Posterior cingulate gyrus (tissue), 11 donors: ENCODE measurements at places on chromosomes 7 and 10.

GRCh38 chr7:131538813-131539179 is 17.6 kb downstream of the PODXL start:
- no peak for DNase-seq

DNA sequence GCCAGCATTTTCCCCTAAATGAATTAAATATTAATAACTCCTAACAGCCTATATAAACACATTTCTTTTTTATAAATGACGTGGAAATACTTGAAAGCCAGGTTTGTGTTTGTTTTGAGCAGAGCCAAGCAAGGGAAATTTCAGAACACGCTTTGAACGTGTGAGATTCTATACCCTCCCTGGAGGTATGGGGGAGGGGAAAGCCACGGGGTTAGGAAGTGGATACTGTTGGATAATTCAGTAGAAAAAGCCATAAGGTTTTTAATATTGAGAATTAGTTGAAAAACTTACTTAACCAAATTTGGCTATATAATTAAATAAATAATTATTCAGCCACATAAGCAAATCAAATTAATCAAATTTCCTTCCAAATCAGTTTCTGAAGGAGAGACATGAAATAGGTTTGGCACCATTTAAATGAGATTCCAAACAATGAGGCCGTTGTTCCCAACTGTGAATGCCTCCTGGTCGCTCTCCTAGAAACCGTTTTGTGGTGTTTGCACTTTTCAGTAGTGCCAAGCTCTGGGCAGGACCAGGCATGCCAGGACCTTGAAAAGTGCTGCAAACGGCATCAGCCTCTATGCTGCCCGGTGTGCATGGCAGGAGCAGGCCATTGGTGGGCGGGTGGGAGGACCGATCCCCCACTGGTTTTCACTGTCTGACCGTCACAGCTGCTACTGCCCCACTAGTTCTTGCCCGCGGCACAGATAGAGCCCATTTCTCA is 88.1 kb downstream of the SEPTIN14 start:
- DNase-seq = peak; percentile 26

DNA sequence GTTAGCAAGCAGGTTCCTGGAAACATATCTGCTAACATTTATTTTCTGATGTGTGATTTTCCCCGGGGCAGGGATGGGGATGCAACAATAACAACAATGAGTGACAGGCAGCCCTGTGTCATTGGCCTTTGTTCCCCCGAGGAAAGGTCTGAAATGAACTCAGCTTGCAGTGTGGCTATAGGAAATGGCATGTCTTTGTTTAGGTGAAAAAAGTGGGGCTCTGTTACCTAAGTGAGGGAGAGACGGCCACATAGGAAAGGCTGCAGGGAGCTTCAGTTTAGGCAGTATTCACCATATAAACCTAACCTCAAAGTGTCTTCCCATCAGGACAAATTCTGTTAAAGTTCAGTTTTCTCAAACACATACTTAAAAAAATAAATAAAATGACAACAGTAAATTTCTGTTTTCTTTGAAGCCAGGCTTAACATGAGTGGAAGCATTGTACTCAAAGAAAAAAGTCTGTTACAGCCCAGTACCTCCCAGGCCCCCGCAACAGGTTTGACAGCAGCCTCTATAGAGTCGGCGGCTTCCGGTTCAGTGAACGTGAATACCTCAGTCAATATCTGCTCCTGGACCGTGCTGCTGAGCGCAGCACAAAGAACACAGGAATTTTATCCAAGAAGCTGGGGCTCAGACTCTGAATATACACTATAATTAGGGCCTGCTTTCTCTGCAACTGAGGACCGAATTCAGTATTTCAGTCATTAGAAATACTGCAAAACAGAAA is 168.3 kb downstream of the GLI3 start:
- no peak for DNase-seq

DNA sequence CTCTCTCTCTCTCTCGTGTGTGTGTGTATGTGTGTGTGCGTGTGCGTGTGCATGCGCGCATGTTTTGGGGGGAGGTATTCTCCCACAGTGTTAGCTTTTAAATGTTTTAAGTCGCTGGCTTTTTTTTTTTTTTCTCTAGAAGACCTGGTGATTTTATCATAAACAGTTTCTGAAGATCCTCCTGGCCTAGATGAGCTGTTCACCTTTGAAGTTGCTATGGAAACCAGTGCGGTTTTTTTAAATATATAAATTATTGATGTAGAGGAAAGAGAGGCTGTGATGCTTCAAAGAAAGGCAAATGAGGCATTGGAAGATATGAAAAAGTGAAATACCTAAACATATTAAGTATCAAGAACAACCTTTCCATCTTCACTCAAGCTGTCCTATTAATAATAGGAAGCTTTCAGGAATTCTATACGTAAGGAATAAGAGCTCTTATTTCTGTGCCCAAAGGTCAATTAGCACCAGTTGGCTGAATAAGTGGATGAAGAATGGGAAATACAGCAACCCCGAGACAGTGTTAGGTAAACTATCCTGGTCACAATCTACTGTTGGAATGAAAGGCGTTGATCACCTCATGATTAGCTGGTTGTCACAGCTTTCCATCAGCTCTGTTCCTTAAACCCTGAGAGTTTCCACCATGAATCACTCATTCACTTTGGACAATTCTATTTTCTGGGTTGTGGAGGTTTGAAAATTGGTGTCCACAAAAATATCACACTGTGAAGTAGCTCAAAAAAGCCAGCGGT is 66.5 kb upstream of the SLC35G1 start:
- DNase-seq = no peak

GRCh38 chr7:98162758-98163157 is 48.5 kb upstream of the BHLHA15 start:
- DNase-seq = no peak

DNA sequence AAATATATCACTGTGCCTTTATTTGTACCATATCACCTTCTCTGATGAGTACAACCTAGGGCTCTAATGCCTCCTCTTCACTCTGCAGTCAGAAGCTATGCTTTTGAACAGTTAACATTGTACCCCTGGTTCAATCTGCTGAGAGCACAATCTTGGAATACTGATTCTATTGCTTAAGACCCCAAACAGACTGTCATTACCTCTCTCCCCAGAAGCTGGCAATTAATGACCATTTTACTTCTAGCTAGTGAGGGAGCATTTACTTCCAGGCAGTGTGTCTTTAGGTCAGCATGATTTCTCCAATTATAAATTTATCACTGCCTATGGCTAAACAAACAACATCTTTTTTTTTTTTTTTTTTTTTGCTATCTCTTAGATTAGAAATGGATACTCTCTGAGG is 36.0 kb upstream of the SPOCK2 start:
- no peak for DNase-seq

DNA sequence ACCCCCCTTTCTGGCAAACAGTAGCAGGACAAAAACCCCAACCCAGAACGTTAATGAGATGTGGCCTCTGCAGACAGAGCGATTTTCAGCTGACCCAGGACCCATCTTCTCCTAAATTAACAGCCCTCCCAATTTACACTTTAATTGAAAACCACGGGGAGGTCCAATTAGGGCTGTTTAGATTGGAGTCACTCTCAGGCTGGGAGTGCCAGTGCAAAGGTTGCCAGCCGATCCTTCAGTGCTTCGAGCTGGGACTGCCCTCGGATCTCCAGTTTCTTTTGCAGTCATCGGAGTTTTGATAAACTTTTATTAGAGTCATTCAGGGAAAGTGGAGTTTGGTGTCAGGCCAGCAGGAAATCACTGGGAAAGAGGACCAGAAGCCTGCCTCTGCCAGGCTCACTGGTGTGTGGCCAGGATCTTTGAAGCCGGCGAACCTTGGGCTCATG is 108.0 kb downstream of the DOCK1 start:
- DNase-seq = no peak

DNA sequence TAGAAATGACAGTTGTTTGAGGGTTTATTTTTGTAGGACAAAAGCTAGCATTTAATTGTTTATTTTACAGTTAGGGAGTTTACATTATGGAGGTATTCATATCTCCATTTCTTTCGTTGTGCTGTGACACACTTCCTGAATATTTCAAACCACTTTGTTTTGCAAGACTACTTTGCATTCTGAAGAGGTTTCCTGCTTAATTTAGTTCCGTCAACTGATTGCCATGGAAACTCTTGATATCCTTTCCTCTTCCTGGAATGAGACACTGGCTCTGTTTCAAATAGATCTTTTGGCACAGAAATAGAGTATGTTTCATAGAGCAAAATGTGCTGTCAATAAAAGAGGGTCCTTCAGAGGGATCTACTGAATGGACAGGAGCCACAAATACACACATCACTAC is 159.5 kb upstream of the AGR3 start:
- no peak for DNase-seq

DNA sequence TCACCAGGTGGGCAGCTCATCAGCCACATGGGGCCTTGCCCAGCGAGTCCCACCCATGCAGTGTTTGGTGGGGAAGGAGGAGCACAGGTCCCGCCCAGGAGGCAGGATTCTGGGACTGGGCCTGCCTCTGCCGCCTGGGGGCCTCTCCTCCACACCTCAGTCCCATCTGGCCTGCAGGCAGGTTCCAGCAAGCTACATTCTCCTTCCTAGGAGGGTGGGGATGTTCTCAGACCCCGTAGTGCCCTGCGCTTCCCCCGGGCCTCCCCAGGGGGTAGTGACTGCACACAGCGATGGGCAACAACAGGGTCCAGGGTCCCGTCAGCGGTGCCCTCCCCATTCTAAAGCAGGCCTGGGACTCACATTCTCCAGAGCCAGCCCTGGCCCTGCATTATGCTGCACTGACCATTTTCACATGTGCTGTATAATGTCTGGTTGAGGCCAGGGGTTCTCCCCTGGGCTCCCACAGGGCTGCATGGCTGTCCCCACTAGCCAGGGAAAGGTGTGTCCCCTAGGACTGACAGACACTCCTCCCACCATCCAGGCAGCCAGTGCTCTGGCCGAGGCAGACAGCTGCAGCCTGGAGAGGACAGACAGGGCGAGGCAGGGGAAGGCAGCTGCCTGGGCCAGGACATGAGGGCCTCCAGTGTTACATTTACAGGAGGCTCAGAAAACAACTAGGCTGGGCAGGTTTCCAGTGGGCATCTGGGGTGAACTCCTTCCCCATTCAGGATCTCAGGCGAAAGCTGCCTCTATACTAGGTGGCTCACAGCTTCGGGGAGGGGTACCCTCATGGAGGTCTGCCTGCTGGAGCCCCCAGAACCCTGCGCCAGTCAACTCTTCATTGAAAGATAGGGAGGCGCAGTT is 9.3 kb downstream of the RASGEF1A start:
- peak; percentile 59 for DNase-seq

GRCh38 chr7:47253650-47254080 is 328.2 kb downstream of the TNS3 start:
- DNase-seq = peak; percentile 18

- DNase-seq = no peak
Observed at GRCh38 chr7:28732071-28732869, 225.9 kb downstream of the TRIL start.

DNA sequence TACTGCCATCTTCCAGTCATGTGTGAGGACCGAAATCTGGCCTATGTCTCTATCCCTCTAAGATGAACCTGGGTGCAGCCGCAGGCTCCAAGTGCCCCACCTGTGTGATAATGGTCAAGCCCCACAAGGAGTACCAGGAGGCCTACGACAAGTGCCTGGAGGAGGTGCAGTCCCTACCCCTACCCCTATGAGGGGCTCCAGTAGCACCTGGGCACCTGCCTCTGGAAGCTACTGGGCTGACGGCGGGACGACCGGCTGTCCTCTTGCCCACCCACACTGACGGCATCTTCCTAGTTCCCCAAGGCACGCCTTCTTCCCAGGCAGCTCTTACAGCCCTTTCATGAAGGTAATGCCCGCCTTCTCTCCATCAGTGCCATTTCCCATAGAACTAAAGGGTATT is 47.4 kb downstream of the HOXA1 start:
- DNase-seq = no peak

DNA sequence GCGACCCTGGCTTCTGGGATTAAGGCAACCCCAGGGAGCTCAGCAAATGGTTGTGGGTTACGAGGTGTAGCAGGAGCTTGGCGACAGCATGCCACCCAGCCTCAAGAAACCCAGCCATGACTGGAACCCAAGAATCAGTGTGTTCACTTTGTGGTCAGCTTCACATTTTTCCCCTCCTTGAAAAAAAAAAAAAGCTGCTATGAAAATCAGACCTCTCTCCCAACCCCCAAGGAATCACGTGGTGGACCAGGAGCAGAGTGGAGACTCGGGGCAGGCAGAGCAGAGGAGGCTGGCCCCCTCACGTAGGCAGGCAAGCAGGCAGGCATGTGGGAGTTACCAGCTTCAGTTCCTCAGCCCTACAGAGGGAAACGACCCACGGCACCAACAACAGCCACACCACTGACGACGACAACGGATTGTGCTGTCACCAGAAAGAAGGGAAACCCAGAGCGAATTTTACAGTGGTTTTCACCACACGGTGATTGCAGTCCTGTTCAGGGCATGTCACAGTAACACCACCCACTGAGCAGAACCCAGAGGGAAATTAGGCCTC is 203.4 kb downstream of the SLC25A13 start:
- no peak for DNase-seq

DNA sequence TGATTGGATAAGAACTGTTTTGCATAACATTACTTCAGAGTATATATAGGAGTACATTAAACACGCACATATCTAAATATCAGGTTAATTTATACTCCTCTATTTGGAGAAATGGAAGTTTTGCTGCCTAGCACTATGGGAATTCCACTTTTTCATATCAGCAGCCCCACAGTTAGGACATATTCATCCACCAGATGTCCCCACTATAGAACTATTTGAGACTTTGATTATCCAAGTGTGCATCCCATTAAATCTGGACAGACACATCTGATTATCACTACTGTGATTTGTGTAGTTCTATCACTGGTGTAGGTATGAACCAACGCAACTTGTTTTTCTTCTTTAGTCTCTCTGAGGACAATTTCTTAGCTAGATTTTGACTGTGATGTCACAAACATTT is 345.7 kb downstream of the THSD7A start:
- DNase-seq = no peak

DNA sequence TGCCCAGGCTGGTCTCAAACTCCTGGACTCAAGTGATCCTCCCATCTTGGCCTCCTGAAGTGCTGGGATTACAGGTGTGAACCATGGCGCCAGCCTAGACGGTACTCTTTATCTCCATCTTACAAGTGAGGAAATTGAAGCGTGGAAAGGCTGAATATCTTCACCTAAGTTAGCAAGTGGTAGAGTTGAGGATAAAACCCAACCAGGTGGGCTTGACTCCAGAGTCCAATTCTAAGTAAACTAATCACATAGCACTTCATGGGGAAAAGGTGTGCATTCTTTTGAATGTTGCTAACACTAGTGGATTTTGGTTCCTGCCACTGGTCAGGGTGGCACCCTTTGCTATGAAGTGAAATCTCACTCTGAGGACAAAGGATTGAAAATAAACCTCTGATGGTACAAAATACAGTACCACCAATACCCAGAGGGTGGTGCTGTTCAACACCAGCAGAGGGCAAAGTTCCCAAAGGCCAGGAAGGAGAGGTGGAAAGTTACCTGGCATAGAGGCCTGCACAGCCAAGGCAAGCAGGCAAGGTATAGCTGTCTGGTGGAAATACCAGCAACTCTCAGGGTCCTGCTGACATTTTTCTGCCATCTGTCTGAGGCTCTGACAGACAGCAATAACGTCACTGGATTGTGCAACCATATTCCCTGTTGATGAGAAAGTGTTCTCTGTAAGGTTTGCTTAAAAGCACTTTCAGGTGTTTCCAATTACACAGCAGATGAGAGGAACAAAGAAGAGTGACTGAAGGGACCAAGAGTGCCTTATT is 17.6 kb downstream of the ZDHHC16 start:
- DNase-seq = no peak

GRCh38 chr7:116851671-116852070 is 10.7 kb upstream of the CAPZA2 start:
- DNase-seq = no peak

- DNase-seq = no peak
Observed at GRCh38 chr7:105618016-105618296, 36.7 kb upstream of the EFCAB10 start.

- DNase-seq = no peak
Observed at GRCh38 chr7:35584990-35585389, 109.9 kb downstream of the HERPUD2 start.
